ENCODE measurements at places on chromosomes 16 and 17.
A peak's percentile ranks its signal among the peaks of the same experiment; 100 is the strongest.

DNA sequence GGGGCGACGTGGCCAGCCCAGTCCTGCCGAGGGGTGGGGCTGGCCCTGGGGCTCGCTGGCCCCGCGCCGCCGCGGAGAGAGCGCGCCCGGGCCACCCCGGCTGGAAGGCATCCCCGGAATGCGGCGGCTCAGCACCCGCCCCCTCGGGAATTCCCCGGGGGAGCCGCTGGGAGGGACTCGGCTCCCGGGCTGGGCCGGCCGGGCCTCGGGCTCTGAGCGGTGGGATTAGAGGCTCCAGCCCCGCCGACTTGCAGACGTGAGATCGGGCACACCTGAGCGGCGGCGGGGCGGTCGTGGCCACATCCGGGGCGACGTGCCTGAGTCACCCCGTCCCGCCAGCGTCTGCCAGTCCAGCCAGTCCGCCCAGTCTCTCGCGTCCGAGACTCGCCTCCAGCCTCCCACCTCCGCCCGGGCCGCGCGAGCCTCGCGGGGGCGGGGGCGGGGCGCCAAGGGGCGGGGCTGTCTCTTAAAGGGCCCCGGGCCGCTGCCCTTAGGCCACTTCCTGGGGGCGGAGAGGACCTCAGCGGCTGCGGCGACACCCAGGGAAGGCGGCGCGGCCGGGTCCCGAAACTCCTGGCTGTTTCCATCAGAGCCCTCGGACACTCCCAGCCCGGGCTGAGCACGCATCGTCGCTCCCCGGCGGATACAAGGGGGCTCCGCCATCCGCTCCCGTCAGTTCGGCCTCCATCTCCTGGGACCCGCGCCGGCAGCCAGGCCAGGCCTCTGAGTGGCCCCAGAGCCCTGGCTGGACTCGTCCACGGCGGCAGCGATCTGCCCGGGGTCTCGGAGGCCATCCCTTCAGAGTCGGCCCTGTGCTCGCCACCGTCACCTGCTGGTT is at the start of gene KCTD11:
Gene KCTD11, plus strand, starts transcription at position 498 of the 838 bp plus-strand sequence.
- DNase-seq = peak; percentile 91

DNA sequence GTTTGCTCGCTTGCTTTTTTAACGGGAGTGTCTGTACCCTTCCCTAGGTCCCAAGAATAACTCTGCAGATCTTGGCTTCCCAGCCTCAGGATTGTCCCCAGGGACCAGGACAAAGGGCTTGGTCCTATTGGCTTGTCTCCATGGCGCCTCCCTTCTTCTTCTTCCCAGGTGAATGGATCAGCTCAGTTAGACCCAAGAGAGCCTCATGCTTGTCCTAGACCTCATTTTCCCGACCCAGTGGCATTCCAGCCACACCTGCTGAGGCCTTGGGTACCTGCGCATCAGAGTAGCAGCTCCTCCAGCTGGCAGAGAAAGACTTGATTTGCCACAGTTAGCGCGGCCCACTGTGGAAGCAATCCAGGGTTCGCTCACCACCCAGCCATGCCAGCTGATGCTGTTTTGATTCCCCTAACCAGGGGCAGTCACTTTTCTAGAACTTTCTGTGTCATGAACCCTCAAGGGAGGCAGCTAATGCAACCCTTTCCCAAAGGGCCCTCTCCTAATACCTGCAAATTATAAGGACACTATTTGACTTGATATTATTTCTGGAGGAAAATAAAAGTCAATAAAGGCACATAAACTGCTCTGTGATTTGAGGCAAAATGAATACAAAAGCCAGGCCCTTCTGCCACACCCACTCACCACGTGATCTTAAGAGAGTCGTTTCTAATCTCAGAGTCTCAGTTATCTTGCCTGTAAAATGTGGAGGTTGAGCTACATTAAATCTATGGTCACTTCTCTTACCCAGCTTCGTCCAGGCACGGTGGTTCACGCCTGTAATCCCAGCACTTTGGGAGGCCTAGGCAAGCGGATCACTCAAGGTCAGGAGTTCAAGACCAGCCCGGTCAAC is 13.9 kb downstream of the GPR142 start:
- DNase-seq = no peak

DNA sequence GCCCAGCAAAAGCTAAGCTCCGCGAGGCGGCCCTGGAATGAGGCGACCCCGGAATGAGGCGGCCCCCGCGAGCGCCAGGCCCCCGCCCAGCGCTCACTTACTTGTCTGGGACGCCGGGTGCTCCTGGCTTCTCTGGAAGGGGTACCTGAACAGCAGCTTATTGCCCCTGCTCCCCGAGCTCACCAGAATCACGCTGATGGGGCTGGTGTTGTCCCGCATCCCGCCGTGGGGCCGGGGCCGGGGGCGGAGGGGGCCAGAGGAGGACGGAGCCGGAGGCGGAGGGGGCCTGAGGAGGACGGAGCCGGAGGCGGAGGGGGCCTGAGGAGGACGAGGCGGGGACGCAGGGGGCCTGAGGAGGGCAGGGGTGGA is 440 bp downstream of the NPRL3 start:
- no peak for DNase-seq

GRCh38 chr17:80430446-80431245 is 15.7 kb downstream of the ENDOV start:
- DNase-seq = no peak
